ENCODE measurements at places on chromosomes 3 and 15.

DNA sequence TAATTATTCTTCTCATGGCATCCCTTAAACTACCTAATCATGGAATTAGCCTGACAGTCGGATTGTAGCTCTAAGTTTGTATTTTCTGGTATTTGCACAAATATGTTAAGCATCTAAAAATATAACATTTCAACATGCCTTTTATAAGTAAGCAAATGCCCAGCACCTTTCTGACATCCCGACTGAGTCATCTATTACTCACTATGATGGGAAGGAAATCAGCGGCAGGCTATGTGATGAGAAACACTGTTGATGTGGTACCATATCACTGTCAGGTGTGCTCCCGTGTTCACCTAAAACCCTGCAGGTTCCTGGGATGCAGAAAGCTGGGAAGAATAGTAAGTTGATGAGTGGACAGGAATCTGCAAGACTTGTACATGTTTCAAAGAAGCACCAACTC is 367.8 kb upstream of the IL12A start:
- no peak for DNase-seq

DNA sequence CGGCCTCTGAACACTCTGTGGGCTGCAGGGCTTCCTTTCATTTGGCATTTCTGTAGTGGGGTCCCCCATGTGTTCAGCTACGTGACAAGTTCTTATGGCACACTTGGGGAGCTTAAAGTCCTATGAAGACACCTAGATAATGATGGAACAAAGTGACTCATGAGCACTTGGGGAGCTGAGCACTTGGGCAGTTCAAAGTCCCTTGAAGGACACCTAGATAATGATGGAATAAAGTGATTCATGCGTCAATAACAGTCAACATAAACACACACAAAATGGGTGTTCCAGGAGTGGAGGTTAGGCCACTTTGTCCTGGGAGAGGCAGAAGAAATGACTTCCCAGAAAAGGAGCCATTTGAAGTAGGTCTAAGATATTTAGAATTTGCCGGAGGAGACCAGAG is 66.6 kb downstream of the LDHAL6B start:
- DNase-seq, result no peak

GRCh38 chr3:2568156-2568555 is 469.5 kb downstream of the CNTN4 start:
- no peak for DNase-seq

DNA sequence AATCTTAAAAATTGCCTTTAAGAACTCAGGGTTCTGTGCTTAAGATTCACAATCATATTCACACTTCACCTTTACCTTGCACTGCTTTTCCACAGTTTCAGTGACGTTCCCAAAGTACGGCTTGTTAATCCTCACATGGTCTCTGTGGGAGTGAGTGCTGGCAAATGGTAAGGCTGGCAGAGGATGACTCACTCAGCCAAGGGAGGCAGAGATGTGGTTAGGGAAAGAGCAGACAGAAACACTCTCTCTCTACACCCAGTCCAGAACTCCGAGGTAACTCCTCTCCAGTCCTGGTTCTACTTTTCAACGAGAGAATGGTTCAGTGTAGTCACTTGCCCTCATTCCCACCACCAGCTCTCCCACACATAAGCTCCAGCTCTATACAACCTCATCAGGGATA is 33.1 kb downstream of the RASGRP1 start:
- no peak for DNase-seq

GRCh38 chr15:71526060-71526820 is 284.1 kb upstream of the NR2E3 start:
- DNase-seq, result no peak

DNA sequence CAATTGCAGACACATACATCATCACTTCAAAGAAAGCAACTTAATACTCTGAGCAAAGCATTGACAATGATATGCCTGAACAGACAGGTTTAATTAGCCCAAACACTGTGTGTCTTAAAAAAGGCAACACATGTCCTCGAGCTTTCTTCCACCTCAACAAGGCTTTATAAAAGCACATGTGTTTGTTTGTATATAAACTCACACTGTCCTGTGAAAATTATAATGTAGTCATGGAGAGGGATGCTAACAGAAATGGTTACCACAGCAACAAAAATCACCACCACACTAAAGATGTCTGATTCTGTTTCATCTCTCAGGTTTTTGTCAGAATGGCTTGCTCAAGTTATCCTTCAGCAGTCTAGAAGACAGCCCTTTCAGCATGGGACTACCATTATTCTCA is 314.7 kb downstream of the MAGI1 start:
- DNase-seq, result no peak

GRCh38 chr15:39942753-39943150 is 8.8 kb downstream of the EIF2AK4 start:
- no peak for DNase-seq

DNA sequence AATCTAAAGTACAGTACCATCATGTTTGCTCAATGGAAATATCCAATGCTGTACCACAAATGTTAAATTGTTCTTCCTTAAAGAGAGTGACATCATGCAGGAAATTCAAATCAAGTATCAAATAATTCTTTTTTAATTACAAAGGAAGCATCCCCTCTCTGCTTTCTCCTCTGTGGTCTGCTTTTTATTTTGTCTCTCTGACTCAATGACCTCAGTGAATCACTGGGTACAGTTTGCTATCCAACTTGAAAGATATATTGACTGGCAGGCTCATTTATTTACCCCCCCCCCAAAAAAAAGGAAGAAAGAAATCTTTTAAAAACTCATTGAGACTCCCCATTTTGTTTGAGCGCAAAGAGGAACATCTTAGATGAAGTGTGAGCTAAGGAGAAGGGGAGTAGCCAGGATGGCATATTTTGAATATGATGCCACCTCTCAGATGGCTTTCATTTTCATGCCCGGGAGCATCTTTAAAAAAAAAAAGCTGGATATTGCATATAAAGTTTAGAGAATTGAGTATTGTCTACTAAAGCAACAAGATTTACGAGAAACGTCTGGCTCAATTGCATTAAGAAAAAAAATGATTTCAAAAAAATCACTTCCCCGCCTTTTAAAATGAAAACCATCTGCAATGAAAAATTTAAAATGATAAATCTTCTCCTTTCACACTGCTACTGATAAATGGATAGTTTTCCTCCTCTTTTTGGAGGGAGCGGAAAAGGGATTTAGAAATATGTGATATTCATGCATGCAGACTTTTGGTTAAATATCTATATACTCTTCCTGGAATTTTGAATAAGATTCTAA is 307.1 kb upstream of the DPH6 start:
- no peak for DNase-seq

DNA sequence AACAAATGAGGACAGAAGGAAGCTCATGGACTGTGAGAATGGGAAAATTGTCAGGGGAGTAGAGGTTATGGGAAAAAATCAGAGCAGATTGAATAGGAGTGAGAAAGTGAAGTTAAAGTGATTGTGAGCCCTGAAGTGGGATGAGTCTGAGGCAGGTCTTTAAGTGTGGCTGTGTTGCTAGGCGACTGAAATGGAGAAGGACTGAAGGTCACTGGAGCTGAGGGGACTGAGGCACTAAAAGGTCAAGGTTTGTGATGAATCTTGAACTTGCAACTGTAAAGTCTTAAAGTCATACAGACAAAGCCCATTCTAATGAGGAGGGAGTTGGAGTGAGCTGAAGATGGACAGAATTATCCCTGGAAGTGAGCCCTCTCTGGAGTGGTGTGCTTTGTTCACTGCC is 518.9 kb downstream of the TUSC7 start:
- no peak for DNase-seq

GRCh38 chr3:78645628-78646310 is 1122.0 kb downstream of the ROBO1 start:
- no peak for DNase-seq

DNA sequence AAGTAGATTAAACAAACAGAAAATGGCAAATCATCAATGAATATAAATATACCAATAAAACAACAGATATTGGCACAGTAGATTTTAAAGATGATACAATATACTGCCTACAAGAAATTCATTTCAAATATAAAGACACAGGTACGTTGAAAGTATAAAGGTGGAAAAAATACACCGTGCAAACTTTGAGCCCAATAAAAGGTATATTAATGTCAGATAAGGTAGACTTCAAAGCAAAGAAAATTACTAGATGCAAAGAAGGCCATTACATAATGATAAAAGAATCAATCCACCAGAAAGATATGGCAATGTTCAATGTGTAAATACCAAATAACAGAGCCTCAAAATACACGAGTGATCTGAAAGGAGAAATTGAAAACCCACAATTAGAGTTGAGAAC is 34.3 kb upstream of the VIPR1 start:
- DNase-seq, result no peak

GRCh38 chr3:4978204-4978965 is 852 bp upstream of the BHLHE40 start:
- DNase-seq, result peak; percentile 25

DNA sequence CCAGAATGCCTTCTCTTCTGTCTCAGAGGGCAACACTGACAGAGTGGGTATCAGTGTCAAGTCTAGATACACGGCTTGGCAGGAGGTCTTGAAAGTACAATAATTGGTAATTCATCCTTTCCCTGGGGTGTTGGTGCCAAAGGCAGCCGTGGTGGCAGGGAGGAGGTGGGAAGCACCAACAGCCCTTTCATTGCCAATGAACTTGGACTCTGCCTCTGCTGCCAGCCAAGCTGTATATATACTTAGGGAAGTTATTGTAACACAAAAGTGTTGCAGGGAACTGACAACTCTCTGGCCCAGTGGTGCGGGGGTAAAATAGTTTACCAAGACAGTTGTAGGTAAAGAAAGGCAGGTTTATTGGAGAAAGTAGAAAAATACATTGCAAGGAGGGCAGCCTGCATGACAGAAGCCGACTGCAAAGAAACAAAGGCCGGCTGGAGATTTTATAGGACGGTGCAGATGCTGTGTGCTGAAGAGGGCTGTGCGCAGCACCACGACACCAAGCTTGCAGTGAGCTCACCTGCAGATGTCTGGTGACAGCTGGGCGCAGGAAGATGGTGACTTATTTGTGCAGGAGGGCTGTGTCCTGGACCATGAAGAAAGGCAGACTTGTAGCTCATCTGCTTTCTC is 4.0 kb upstream of the FAM3D start:
- no peak for DNase-seq

DNA sequence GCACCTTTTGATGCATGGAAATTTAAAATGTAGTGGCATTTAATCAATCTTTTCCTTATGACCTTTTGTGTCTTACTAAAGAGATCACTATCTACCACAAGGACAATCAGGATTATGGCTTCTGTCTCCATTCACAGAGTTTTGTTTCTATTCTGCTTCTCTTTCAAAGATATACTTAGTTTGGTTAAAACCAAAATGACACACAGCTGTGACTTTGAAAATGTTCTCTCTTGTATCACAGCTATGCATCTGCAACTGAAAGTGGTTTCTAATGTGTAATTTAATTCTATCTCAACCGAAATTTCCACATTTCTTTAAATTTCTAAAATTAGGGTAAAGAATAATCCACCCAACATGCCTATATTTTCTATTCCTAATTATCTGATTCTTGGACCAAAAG is 27.7 kb downstream of the HLTF start:
- DNase-seq, result no peak

GRCh38 chr15:68683026-68683425 is 104.2 kb downstream of the CORO2B start:
- DNase-seq, result no peak
